RKO (cell line): ENCODE measurements at places on chromosomes 2 and 18.

- no peak for DNase-seq
Observed at GRCh38 chr2:8558096-8558495, 123.8 kb upstream of the ID2 start.

DNA sequence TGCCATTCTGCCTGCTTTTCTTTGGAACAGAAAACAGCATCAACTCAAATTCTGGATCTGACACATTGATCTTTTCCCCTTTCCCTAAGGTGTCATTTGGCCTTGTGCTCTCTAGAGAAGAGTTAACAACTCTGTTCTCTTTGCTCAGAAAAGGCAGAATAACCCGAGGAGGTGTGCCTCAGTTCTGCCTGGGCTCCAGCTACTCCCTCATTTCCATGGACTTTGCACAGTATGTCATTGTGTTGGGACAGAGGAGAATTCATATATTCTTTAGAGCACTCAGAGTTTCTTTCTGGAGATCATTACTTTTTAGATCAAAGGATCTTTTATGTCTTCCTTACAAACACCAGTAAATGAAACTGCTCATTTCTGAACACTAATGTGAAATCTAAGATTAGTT is 249.1 kb downstream of the PHLPP1 start:
- DNase-seq: no peak

DNA sequence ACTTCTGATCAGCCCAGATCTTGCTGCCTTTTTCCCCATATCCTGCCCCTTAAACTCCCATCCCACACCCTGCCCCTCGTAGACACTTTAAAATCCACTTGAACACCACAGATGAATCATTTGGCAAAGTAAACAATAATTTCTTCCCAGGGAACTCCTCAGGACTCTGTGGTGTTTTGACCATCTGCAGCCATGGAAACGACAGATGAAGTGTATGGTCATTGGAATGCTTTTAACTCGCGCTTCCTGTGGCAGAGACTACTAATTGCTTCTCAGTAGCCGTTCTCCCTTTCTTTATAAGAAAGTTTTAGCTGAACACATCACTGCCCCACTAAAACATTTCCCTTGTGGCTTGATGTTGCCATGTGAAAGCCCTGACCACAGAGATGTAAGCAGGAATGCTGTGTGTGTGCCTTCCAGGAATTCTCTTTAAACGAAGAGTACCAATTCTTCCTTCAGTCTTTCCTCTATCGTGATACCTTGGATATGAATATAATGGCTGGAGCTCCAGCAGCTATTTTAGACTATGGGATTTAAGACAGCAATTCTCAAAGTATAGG is 92.7 kb upstream of the PARD3B start:
- DNase-seq: peak; percentile 62

- DNase-seq: no peak
Observed at GRCh38 chr2:219632760-219633105, 5.3 kb downstream of the SLC4A3 start.

GRCh38 chr2:96665083-96665569 is 22.6 kb downstream of the FER1L5 start:
- DNase-seq: peak; percentile 37

DNA sequence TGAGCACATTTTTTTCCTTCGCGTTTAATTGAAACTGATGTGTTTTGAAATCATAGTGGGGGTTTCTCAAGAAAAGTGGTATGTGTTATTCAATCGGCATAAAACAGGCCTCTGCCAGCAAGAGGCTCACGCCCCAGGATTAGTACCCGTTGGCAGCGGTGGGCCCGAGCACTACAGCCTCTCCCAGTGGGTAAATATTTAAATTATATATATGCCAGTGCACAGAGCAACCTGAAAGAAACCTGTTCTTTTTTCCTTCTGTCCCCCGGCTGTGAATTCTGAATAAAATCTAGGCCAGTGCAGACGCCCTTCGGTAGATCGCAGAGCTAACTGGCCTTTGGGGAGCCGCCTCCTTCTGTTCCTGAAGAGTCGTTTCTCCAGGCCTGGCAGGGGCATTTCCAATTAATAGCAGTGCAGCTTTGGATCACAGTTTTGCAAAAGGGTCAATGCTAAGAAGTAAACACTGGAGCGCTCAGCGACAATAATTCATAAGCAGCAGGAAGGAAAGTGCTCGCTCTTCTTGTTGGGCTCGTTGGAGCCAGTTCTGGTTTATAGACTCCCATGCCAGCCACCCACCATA is 202.8 kb upstream of the SALL3 start:
- DNase-seq: no peak

GRCh38 chr2:233439191-233439590 is 84.9 kb downstream of the DGKD start:
- no peak for DNase-seq

GRCh38 chr2:217106650-217107014 is 246.8 kb upstream of the TNP1 start:
- DNase-seq: peak; percentile 8

DNA sequence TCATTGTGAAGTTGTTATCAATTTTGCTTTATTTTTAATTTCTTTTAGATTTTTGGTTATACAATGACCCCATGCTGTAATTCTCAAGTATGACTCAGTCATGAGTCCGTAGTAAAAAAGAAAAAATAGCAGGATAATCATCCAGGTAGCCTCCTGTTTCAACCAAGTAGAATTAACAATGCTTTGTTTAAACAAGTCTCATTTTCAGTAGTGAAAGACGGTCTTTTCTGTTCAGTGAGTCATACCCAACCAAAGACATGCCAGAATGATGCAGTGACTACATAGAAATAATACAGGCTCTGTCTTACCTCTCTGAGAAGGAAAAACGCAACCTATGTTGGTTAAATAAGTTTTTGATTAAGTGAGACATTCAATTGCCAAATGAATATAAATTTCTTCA is 67.8 kb upstream of the DSC1 start:
- no peak for DNase-seq

DNA sequence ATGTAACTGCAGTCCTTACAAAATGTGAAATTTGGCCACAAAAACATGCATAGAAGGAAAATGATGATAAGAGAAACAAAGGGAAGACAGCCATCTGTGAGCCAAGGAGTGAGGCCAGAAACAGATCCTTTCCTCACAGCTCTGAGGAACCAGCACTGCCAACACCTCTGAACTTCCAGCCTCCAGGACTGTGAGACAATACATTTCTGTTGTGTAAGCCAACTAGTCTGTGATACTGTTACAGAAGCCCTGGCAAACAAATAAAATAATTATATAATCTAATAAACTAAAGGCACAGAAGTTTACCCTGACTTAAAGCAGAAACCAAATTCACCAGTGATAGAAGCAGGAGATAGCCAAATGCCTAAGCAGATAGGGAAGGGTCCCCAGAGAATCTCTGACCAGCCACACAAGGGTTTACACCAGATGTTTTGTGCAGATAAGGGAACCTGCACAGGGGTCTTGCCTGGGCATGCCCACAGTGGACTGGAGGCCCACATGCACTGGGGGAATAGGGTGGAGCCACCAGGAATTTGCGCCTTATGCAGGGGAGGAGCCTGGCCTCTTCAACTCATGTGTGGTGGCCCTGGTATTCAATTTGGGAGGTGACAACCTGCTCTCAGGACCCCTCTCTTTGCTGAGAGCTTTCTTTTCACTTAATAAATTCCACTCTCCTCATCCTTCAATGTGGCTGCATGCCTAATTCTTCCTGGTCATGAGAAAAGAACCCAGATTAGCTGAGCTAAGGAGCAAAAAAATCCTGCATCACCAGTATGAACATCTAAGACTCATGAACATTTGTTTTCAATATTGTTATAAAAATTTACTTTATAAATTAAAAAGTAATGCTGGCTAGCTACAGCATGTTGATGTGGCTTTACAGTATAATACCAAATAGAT is 3.8 kb upstream of the GCC2 start:
- DNase-seq: no peak

- no peak for DNase-seq
Observed at GRCh38 chr2:147712051-147712450, 132.8 kb upstream of the ACVR2A start.

GRCh38 chr2:215576572-215576971 is 140.7 kb upstream of the FN1 start:
- no peak for DNase-seq

GRCh38 chr2:150062416-150062815 is 425.1 kb downstream of the RND3 start:
- DNase-seq: no peak

- no peak for DNase-seq
Observed at GRCh38 chr18:75433098-75433497, 5.6 kb upstream of the SMIM21 start.

GRCh38 chr2:190626641-190627210 is 22.2 kb upstream of the NAB1 start:
- no peak for DNase-seq

DNA sequence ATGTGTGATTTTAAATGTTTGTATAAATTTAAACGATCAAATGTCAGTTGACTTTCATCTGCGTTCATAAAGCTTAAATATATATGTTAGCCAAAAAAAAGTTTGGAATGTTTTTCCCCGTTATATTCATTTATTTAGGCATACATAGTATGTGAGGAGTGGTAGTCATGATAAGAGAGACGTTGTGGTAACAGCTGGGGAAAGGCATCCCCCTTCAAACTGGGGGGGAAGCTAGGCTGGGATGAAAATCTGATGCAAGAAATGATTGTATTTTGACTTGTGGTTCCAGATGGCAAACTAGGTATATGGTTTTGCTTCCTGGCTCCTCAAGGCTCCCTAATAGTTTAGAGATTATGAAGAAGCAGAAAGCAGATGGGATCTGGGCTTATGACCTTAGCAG is 30.1 kb downstream of the ITGA6 start:
- DNase-seq: no peak

DNA sequence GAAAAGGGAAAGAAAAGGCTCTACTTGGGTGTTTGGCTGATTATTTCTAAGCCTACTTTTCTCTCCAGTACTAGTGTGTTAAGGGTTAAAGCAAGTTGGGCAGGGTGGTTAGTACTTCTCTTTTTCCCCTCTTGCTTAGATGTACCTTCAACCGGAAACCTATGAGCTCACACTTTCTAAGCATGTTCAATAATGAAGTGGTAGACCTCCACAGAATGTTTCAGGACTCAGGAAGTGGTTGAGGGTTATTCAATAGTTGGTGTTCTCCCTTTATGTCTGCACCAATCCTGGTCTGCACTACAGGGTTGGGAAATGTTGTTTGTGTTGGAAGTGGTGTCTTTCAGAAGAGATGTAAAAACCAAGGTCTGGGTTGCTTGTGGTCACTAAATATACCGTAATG is 137.1 kb downstream of the ZEB2 start:
- DNase-seq: no peak

- no peak for DNase-seq
Observed at GRCh38 chr2:199847181-199847864, 3.7 kb downstream of the FTCDNL1 start.

GRCh38 chr18:4319738-4320677 is 135.1 kb downstream of the DLGAP1 start:
- DNase-seq: no peak

DNA sequence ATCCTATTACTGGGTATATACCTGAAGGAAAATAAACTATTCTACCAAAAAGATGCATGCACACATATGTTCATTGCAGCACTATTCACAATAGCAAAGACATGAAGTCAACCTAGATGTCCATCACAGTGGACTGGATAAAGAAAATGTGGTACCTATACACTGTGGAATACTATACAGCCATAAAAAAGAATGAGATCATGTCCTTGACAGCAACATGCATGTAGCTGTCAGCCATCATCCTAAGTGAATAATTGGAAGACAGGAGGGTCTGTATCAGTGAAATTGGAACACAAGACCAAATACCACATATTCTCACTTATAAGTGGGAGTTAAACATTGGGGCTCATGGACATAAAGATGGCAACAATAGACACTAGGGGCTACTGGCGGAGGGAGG is 27.7 kb upstream of the TWIST2 start:
- no peak for DNase-seq

- DNase-seq: no peak
Observed at GRCh38 chr2:159933727-159934049, 128.7 kb downstream of the PLA2R1 start.

GRCh38 chr2:27855476-27855875 is 34.7 kb downstream of the RBKS start:
- peak; percentile 69 for DNase-seq

DNA sequence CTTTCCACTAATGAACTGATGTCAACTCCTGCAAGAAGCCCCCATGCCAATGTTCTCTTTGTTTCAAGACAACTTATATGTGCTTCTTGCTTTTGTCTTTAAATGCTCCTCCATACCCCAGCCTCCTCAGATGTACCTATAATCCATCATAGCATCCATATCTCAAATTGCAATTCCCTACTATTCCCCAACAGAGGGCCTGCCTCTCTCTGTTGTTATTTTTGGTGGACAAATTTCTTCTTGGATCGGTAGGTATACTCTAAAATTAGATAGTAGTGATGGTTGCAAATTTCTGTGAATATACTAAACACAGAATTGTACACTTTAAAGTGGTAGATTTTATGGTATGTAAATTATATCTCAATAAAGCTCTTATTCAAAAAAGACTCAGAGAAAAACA is 820.1 kb downstream of the METTL4 start:
- no peak for DNase-seq

DNA sequence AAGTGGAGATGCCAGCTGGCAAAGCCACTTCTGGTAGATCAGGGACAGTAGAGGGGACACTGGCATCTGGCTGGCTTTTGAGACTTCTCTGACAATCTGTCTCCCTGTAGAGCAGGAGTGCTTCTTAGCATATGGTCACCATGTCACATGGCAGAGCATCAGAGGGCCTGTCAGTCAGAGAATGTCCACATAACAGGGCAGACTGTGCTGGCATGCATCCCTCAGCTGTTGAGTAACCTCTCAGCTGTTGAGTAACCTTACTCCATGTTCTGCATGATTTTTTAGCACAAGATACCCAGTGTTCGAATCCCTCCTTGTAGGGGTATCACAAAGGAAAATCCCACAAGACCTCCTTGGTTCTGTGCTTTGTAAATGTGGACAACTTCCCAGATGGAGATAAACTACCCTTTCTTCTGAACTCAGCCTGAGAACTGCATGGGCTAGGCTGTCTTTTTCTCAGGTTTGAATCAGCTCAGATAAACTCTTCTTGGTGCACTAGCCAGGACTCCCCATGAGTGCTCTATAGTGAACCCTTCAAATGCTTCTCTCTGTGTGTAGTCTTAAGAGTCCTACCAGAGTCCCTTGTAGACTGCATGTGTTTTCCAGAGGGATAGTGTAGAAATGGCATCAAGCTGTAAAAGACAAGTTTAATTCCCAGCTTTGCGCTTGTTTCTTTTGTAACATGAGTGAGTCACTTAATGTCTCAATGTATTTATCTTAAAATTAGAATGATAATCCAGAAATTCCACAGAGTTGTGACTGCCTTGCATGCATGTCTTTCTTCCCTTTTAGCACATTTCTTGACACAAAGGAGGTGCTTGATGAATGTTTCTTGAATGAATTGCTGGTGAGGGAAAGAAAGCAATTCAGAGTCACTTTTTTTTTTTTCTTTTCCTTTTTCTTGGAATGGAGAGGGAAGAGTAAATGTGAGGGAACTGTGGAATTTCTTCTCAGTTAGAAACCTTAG is 442.3 kb upstream of the HNMT start:
- DNase-seq: no peak

DNA sequence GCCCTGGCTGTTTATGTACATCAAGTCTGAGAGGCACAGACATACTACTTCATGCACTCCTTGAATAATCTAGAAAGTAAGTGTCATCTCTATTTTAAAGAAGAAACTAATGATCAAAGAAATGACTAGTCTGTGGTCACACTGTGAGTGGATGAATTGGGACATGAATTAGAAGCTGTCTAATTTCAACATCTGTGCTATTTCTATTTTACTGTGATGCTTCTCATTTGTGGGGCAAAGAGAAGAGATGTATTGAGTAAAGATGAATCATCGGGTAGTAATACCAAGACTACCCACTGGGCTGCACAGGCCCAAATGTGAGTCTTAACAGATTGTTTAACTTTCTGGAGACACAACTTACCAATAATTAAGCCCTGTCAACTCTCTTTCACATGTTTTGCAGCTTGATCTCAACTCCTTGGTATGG is 42.4 kb upstream of the MTIF2 start:
- peak; percentile 55 for DNase-seq
